ENCODE measurements at places on chromosomes 3 and 15.

DNA sequence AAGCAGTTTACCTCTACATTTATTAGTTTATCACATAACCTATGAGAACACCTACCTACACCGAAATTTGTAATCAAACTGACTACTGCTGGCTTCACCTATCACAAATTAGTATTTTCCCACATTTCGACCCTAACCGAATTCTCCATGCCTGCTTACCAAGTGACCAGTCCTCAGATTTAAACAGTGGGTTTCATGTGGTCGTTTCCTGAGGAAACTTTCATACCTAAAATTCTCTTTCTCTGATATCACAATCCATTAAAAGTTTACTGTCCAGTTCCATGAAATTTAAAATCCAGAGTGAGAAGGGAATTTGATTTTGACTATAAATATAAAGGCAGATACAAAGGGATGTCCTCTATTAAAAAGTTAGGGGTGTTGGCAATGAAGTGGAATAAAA lies 1.9 kb downstream of the PLOD2 start:
- DNase-seq: no peak

- DNase-seq: no peak
Measured at GRCh38 chr3:99624496-99625236, 13.7 kb upstream of the COL8A1 start.

DNA sequence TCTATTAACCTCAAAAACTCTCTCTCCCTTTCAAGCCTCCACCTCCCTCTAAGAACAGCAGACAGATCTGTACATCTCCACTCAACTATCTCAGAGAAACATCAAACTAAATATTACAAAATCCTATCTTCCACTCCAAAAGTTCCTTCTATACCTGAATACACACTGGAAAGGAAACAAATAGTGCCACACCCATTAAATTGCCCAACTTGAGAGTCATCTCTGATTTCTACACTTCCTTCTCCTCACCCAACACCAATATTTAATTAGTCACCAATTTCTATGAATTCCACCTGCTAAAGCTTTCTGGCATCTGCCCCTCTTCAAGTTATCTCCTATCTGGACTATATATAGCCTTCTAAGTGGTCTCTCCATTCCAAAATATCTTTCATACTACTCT lies 65.8 kb downstream of the PEAK1 start:
- DNase-seq: no peak

DNA sequence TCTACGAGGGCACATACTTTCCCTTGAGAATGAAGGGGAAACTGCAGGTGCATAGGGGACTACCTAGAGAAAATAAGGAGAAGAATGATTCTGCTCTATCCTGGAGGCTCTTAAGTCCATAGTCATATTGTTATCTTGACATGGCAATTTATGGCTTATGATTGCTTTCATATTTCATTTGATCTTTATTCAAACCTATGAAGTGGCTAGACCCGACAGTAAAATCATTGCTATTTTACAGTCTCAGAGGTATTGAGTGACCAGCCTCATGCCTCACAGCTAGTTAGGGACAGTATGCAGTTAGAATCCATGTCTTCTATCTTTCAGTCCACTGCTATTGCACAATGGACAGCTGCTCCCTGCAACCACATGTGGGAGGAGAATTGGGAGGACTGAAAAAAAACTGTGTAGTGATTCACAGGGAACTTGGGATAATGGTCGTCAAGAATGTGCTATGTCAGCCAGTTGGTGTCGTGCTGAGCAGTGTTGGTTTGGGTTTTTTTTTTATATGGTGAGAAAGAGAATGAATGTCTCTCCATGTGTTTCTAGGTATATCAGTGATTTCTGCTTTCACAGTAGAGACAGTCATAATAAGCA lies 63.2 kb upstream of the SPPL2A start:
- no peak for DNase-seq

GRCh38 chr3:136255672-136256406 lies 5.7 kb downstream of the PCCB start:
- DNase-seq: no peak

DNA sequence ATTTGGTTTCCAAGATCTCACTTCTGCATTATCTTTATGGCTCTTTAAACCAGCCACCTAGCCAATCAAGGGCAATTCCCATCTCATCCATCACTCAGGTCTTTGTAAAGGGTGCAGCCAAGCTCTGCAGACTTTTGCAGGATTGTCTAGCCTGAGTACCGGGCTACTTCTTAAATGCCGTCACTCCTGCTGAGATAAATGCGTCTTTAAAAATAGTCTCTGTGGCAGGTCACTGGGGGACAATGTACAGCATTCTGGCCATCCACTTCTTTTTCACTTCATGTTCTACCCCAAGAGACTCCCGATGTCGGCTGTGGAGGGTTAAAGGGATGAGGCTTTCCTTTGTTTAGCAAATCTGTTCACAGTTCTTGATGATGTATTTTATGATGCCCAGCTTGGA lies 194.7 kb downstream of the SV2B start:
- no peak for DNase-seq

GRCh38 chr3:170689893-170690660 lies 104.2 kb upstream of the SLC7A14 start:
- peak; percentile 79 for DNase-seq

- no peak for DNase-seq
Measured at GRCh38 chr15:93341164-93341563, 252.2 kb upstream of the RGMA start.

DNA sequence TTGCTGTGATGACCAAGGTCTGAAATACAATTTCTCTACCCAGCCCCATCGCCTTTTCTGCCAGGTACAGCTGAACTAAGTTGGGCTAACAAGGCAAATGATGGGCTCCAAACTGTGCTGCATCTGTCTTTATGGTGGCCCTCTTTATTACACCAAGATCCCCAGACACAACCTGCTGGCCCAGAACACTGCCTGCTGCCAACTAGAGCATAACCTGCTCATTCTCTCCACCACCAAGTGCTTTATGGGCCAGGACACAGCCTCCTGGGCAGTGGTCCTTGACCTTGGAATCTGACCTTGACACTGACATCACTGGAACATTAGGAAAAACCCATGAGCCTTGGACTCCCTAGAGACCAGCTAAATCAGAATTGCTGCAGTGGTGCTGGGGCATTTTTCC lies 3.3 kb downstream of the LINS1 start:
- no peak for DNase-seq

GRCh38 chr15:49656734-49657133 lies 35.9 kb downstream of the DTWD1 start:
- DNase-seq: no peak

- DNase-seq: no peak
Measured at GRCh38 chr15:44530653-44531052, 6.3 kb upstream of the EIF3J start.

GRCh38 chr15:88747111-88747510 lies 56.1 kb upstream of the ACAN start:
- no peak for DNase-seq

DNA sequence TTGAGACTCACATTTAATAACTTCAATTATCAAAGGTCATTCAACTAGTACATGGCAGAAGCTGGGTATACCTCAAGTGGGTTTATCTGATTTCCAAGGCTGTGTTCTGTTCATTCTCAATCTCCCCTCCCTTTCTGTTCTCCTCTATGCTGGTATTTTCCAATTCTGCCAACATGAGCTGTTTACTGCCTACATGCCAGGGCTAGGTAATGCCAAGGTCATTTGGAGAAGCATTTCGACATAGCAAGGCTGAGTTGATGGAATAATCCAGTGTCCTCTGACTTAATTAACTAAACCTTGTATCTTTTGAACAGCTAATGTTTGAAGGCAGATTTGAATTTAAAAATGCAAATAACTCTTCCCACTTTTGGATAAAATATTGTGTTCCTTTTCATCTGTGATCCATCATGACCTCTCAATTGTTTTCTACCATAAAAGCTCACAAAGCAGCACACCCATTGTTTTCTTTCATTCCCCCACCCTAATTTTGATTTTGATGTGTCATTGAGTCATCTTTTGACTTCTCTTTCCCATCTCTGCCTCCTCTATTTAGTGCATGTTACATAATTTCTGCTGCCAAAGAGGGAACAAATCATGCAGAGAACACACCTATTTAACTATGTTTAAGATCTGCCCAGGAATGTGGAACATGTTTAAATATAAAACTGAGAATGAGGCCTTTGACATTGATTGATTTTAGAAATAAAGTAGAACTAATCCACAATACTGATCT lies 308.8 kb upstream of the NR2E3 start:
- no peak for DNase-seq

DNA sequence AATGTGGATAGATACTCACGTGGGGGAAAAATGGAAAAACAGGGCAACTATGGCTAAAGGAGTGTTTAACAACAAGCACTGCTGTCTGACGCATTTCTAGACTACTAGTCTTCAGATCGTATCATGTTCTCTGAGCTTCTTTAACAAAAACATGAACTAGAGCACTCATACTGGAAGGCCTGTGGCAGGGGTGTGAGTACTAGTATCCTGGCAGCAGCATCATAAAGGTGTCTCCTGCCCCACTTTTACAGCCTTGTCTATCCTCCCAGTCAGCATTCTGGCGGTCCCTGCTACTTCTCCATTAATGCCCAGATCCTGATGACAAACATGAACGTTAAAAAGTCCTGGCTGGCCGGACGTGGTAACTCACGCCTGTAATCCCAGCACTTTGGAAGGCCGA lies 4.0 kb downstream of the FMN1 start:
- peak; percentile 57 for DNase-seq

GRCh38 chr3:84008623-84009022 lies 950.2 kb upstream of the CADM2 start:
- no peak for DNase-seq

- no peak for DNase-seq
Measured at GRCh38 chr3:132189601-132190000, 127.6 kb upstream of the ACP3 start.

DNA sequence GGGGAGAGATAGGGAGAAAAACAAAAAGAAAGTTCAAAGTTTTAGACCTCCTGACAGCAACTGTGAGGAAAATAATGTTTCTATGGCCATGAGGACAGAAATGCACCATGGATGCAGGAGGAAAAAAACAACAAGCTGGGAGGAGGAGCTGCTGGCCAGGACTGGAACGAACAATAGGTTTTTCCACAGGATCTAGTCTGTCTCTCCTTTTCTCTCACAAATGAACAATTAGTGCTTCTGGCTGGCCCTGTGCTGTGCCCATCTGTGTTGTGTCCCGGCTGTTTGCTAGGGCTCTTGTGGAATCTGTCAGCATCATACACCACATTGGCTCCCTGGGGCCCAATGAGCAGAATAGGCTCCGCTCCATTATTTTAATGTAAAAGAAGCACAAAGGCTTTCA lies 15.2 kb downstream of the GK5 start:
- DNase-seq: no peak

- no peak for DNase-seq
Measured at GRCh38 chr15:92101708-92102394, 248.3 kb downstream of the SLCO3A1 start.

- no peak for DNase-seq
Measured at GRCh38 chr3:56677286-56677685, 5.8 kb downstream of the TASOR start.

DNA sequence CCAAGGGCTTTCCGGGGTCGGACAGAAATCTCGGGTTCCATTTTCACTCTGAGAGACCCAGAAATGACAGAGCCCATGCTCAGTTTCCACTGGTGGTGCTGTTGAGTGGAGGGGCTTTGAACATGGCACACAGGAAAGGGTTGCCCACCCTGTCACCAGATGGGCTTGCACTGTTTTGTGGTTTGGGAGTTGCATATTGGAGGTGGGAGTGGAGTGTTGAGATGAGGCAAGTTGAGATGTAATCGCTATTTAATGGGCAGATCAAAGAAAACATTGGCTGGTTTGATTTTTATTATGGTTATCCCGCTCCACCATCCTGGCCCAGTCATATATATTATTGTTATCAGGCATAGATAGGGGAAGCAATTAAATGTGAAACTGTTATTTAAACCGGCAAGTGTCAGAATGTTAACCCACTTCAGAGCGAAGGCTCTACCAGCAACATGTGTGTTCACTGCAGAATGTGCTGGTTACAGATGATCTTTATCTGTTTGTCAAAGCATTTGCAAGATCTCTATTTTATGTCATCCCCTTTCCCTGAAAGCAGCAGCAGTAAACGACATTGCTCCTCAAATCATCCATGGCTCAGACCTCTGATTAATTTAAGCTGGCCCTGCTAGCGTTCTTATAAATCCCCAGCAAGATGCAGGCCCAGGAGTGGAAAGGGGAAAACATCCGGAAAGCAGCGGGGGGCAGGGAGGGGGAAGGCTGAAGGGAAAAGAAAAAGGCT lies 58.3 kb upstream of the TSEN2 start:
- DNase-seq: no peak

DNA sequence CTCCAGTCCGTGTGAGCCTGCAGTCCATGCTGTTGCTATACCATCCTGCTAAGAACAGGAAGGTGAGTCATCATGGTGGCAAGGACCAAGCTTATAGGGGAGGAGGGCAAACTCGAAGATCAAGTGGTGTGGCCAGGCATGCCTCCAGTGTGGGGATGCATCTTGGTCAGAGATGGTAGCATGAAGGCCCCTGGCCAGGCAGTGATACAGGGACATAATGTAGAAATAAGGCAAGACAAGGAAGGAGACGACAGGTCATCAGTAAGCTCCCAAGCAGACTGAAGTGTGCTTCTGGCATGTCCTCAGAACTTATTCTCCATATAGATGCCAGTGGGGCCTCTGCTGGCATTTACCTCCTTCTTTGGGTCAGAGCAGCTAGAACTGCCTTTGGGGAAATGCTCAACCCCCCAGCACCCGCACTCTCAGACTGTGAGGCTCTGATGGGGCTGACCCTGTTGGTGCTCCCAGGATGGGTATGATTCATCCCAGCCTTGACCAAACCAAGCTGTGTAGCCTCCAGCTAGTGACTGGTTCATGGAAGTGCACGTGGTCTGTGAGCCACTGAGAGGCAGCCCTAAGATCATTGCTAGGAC lies 52.5 kb upstream of the ATP2B2 start:
- DNase-seq: peak; percentile 48

DNA sequence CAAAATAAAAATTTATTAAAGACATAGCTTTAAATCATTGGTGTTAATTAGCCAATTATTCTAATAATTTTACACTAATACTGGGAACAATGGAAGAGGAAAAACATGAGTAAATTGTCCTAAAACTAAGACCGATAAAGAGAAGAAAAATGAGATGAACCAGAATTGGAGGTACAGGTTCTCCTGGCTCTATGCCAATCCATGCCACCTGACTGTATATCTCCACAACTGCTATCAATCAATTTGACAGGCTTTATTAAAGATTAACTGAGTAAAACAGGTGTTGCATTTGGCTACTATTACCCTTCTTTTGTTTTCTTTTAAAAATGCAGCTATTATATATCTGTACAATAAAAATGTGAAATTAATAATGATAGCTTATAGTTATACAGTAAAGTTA lies 850.0 kb downstream of the CADM2 start:
- no peak for DNase-seq

- DNase-seq: no peak
Measured at GRCh38 chr3:139427283-139428060, 38.0 kb upstream of the COPB2 start.

DNA sequence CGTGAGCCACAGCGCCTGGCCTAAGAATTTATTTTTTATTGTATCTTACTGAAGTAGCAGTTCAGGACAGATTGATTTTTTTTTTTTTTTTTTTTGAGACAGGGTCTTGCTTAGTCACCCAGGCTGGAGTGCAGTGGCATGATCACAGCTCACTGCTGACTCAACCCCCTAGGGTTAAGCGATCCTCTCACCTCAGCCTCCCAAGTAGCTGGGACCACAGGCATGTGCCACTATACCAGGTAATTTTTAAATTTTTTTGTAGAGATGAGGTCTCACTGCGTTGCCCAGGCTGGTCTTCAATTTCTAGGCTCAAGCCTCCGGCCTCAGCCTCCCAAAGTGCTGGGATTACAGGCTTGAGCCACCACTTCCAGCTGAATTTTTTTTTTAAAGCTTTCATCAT lies 99.8 kb upstream of the HERC1 start:
- DNase-seq: peak; percentile 47

Measured in activated CD8-positive, alpha-beta memory T cell treated with anti-CD3 and anti-CD28 coated beads, Interleukin-2, amount 50 U/mL, for 48 hours (primary cell).